ENCODE measurements at places on chromosomes 4 and X.

GRCh38 chr4:122997463-122998101 lies 75.2 kb upstream of the NUDT6 start:
- DNase-seq: no peak

- peak; percentile 97 for DNase-seq
These were observed 21.9 kb downstream of the ATP2B3 start for GRCh38 chrX:153539171-153539978.

DNA sequence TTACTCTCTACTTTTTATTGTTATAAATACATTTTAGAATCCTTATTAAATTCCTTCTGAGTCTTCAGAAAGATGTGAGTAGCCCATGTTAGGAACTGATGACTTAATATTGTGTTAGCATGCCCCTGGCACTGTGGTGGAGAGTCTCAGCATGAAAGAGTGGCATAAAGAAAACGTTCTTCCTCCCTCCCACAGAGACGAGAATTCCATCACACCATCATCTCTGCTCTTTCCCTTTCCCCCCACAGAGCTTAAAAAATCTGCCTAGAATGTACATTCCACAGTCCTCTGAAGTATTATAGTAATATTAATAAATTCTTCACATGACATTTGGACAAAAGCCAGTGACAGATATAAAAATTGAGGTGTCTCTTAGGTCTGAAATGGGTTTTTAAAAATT lies 117.8 kb upstream of the DKK2 start:
- DNase-seq: no peak

GRCh38 chr4:48653217-48654014 lies 126.7 kb downstream of the FRYL start:
- no peak for DNase-seq
